ENCODE measurements at places on chromosomes 7 and 10.
A peak's percentile ranks its signal among the peaks of the same experiment; 100 is the strongest.

GRCh38 chr10:77636967-77637531, 559 bp downstream of the KCNMA1 start:
- peak; percentile 83 for DNase-seq

GRCh38 chr7:1939434-1940401, 269.6 kb downstream of the ELFN1 start:
- peak; percentile 69 for DNase-seq

DNA sequence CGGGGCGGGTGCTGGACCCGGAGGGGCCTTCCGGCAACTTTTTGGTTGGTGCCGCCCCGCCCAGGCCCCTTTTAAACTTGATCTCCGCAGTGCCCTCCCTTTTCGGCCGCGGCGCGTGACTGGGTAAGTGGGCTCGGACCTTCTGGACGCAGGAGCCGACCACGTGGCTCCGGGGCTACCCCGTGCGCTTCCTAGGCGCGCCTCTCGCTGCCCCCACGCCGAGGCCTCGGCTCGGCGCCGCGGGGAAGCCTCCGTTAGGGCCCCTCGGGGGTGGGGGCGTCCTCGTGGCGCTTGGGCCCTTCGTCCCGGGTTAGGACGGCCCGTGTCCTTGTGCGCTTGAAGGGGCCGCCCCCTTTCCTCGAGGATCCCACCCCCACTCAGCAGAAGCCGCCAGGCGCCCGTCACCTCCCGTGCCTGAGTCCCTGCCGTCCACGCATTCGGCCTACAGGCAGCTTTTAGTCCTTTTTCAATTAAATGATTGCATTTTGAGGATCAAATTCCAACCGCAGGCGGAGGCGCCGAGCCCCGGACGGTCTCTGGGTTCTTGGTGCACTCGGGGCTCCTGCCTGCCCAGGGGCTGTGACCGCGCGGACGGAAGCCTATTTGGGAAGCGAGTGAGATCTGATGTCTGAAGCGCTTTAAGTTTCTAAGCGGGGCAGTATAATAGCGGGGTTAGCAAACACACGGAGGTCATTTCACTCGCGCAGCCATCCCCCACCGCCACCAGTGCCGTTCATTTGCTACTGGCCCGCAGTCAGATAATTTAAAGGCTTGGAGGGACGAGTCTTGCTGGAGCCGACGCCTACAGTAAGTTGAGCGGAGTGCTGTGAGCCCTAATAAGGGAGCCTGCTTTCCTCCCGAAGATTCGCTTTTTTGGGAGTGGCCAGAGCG, 31.8 kb upstream of the TOMM7 start:
- peak; percentile 87 for DNase-seq

DNA sequence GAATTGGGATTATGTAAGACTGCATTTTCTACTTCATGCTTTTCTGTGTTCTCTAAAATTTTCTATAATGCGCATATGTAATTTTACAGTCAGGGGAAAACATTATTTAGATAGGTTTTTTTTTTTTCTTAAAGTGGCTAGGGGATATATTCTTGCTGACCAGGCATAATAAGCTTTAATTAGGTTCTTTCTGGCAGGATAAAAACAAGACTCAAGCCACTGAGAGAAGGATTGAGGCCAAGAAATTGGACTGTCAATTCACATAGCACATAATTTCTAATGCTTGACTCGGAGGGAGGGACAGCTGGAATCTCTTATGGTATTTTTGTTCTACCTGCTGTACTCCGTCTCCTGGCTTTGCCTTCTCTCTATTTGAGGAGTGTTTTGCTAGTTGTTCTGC, 119.8 kb upstream of the NPVF start:
- DNase-seq = no peak

GRCh38 chr7:12524794-12525386, 45.6 kb upstream of the SCIN start:
- DNase-seq = peak; percentile 26

DNA sequence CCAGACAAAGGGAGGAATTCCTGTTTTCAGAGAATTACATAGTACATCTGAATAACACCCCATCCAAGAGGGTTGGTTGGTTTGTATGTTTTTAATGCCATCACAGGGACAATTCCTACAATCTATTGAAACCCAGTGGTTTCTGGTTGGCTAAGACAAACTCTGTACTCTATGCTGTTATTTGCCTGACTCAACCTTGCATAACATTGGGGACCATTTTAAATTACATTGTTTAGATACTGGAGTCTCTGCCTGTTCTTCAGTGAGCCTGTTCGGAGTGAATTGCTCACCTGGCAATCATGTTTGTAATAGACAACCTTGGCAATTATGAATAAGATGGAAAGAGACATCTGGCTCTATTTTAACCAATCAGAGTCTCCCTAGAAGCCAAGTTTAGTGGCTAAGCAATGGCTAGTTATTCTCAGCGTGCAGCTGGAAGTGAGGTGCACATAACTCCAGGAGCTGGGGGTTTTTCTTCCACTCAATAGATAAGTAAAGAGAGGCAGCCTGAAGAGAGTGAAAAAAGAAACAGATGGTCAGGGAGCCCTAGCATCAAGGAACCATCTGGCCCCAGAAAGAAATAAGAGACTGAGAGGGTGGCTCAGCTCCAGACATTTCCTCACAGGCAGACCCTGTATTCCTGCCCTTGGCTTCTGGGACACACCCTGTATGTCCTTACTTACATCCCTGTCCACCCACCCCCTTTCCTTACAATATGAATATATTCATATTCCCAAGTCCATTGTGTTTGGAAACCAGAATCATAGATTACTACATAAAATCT, 21.2 kb upstream of the SLC35G1 start:
- DNase-seq = no peak

DNA sequence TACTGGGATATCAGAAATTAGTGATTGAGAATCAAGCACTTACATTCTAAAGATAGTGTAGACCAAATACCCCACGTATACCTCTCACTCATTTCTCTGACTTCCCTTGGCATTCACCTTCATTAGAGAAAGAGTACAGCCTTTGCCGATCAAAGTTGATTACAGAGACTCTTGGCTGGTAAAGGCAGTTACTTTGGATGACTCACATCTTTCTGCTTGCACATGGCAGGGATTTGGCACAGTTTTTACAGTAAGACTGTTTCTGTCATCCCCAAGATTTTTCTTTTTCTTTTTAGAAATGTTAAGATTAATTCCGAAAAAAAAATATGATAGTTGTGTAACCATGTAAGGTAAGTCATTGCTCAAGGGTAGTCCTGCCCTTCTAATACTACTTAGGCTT, 143.0 kb downstream of the TSPAN12 start:
- DNase-seq = no peak

GRCh38 chr10:97538411-97538810, 34.2 kb upstream of the ANKRD2 start:
- DNase-seq = no peak

- no peak for DNase-seq
These were observed 200.1 kb downstream of the DIP2C start for GRCh38 chr10:489330-489729.

DNA sequence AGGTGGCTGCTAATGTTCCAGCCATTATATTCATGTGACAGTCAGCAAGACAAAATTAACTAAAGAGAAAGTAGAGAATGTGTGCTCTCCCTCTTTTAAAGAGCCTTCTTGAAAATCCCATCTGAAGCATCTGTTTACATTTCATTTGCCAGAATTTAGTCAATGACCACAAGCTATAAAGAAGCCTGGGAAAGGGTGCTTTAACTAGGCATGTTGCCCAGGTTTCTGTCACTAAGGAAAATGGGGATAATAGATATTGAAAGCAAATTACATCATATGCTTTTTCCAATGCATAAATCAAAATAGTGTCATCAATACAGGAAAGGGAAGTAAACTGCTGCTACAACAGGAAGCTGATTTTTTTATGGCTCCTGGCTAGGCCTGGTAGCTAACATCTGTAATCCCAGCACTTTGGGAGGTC, 67.7 kb downstream of the ELAPOR2 start:
- DNase-seq = no peak

- no peak for DNase-seq
These were observed 196.8 kb upstream of the POT1 start for GRCh38 chr7:125126376-125126775.

DNA sequence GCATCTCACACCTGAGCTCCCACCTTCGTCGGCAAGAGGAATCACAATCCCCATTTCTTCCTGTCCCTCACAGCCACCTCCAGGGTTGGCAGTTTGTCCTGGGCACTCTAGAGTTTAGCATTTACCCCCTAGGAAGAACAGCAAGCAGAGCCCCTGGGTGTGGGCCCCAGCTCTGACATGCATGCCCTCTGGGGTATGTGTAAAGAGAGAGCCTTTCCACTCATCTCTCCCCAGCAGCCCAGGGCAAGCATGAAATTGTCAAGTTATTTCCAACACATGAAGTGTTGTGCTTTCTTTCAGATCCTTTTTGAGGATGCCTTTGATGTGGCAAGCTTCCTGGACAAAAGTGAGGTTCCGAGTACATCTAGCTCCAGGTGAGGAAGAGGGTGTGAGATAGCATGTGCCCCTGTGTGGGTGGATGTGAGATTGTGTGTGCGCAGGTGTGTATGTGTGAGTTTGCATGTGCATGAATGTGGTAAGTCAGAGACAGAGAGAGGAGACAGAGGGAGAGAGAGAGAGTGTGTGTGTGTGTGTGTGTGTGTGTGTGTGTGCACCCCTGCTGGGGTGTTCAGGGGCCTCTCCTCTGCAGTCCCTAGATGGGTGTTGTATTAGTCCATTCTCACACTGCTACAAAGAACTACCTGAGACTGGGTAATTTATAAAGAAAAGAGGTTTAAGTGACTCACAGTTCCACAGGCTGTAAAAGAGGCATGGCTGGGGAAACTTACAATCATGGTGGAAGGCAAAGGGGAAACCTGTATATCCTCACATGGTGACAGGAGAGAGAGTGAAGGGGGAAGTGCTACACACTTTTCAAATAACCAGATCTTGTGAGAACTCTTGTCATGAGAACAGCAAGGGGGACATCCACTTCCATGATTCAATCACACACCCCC, 18.1 kb downstream of the STRA8 start:
- no peak for DNase-seq

DNA sequence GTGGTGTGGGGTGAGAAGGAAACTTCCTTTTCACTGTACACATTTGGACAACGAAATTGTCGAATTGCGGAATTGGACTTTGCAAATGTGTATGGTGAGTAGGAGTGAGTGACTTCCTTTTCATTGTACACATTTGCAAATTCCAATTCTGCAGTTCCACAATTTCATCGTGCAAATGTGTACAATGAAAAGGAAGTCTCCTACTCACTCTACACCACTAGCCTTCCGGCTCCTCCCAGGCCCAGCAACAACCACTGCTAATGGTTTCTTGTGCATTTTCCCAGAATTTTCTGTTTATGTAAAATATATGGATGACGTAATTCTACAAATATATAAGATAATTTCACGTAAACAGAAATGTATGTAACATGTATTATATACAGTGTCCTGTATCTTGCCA, 118.5 kb downstream of the ARL4A start:
- no peak for DNase-seq

GRCh38 chr10:63633677-63634487, 112.7 kb downstream of the REEP3 start:
- peak; percentile 21 for DNase-seq

DNA sequence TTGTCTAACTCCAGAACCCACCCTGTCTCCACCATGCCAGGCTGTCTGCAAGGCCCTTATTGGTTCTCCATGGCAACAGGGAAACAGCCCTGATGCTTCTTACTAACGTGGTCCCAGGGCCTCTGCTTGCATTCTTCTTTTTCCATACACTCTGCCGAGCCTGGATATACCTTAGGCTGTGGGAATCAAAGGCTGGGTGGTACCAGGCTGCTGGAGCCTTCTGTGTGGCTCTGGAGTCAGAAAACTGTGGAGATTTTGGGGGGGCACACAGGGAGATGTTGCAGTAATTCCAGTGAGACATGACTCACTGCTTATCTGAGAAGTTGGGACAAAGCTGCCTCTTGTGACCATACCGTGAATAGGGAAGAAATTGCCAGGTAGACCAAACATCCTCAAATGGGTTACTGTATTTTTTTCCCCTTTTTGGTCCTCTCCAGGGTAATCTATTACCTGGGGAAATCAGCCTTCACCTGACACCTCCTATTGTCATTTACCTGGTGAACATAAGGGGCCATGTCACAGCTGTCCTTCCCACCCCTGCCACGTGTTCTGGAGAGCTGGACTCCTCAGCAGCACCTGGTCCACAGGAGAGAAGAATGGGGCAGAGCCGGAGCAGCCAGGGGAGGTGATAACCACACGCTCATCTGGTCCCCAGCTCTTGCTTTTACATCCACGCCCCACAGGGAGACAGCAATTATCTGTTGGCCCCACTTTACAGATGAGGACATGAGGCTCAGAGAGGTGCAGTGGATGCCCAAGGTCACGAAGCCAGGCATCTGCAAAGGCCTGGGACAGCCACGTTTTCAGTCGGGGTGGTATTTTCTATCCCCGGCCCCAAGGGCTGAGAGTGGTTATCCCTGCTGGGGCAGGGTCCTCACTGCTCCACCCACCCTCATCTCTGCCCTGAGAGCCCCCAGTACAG, 4.6 kb downstream of the CHST3 start:
- DNase-seq = no peak

GRCh38 chr10:49594594-49594993, 15.5 kb upstream of the SLC18A3 start:
- DNase-seq = peak; percentile 74

DNA sequence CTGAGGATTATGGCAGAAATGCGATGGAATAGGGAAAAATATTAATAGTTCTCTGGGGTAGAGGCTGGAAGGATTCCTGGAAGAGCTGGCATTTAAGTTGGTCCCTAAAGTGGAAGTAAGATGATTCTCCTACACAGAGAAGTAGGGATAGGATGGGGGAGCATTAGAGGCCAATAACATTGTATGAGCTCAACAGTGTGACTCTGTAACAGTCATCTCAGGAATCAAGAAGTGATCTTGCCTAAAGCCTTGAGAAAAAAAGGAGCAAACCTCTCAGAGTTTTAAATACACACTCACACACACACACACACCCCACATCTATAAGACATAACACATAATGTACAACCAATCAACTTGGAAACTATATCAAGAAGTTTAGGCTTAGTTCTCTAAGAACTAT, 117.7 kb upstream of the CDK1 start:
- DNase-seq = no peak

DNA sequence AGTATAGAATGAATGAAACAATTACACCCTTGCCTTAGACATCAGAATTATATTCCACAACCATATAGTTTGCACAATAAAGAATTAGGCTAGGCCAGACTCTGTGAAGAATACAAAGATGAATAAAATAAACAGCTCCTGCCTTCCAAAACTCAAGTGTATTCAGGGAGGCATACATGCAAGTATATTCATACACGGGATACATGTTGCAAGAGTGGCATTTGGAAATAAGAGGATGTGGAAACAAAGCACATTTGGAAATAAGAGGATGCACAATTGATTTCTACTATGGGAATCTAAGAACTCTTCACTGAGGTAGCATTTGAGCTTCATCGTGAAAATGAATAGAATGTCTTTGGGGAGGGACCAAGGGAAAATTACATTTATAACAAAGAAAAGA, 27.0 kb upstream of the TMEM26 start:
- no peak for DNase-seq

- no peak for DNase-seq
These were observed 5.4 kb downstream of the ZC3HAV1 start for GRCh38 chr7:139104091-139104450.

GRCh38 chr10:106608066-106608465, 556.4 kb downstream of the SORCS1 start:
- no peak for DNase-seq

- no peak for DNase-seq
These were observed 117.5 kb downstream of the AHR start for GRCh38 chr7:17415955-17416354.

GRCh38 chr10:123149568-123150270, 1.8 kb downstream of the HMX2 start:
- peak; percentile 80 for DNase-seq

All from retina (tissue), 1 donor.